Lower leg skin (tissue), 4 donors: ENCODE measurements at places on chromosomes 5 and 9.

GRCh38 chr5:96789794-96790330, 17.9 kb downstream of the ERAP1 start:
- DNase-seq: no peak

DNA sequence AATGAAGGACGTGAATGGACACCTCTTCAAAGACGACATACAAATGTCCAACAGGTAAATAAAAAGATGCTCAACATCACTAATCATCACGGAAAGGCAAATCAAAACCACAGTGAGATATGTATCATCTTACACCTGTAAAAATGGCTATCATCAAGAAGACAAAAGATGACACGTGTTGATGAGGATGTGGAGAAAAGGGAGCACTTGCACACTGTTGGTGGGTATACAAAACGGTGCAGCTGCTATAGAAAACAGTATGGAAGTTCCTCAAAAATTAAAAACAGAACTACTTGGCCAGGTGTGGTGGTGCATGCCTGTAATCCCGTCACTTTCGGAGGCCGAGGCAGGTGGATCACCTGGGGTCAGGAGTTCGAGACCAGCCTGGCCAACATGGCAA, 47.9 kb downstream of the STK10 start:
- no peak for DNase-seq

GRCh38 chr9:37200433-37201005, 80.1 kb downstream of the ZCCHC7 start:
- DNase-seq: no peak

DNA sequence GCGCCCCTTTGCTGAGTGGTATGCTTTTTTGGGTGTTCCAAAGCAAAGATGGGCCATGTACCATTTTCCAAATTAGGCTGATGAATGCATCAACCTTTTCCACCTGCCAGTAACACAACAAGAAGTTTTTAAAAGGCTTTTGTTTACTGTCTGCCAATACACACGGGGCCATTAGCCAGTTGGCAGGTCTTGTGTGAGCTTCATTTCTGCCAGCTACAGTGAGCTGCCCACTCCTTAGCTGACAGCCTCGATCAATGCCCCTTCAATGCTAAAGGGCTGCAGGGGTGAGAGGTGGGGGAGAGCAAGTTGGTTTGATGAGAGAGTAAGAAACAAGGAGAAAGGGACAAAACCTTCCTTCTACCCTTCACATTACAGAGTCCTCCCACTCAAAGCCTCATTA, 128.7 kb downstream of the C5orf15 start:
- no peak for DNase-seq

DNA sequence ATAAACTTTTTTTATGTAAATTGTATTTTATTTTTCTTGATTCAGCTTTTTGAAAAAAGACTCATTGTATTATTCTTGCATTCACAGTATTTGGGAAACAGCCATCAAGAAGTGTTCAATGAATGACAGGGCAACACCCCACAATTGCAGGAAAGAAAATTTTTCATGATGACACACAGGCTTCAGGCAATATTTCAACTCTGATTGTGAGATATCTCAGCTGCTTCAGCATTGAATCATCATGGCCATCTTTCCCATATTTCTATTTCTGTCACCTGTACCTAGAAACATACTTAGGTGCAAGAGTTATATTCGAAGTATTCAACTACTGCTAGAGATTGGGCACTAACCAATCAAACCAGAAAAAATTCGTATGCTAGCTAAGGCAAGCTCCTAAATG, 446.0 kb downstream of the ISL1 start:
- DNase-seq: no peak

DNA sequence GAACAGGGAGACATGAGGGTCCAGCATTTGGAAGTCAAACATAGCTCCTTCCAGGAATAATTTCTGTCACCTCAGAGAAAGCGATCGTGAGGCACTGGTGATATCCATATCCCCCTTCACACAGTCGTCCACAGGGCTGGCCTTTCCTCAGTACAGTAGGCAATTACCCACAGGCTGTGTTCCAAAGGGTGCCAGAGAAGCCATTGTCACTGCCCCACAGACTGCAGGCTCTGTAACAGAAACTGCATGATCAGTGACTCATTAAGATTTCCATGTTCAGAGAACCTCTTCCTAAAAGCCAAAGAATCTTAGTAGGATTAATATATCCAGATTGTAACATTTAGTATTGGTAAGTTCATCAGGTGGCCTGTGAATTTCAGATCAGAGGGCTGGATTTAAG, 127.6 kb downstream of the RPS23 start:
- no peak for DNase-seq

- no peak for DNase-seq
Observed at GRCh38 chr9:93231121-93231694, 47.3 kb downstream of the WNK2 start.

DNA sequence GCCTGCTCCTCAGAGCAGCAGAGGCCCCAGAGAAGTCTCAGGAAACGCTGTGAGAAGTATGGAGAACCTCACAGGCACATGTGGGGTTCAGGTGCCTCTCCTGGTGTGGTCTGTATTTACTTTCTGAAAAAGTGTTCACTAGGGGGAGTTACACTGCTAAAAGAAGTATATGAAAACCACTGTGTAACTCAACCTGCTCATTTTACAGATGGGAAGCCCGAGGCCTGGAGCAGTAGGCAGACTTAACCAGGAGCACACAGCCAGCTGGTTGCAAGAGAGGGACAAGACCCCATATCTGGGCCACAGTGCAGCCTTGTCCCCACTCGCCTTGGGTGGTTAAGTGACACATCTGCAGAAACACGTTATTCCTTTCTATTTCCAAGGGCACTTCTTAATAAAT, 112.8 kb upstream of the SAP30L start:
- DNase-seq: peak; percentile 56

- no peak for DNase-seq
Observed at GRCh38 chr9:108434036-108434435, 421.8 kb downstream of the ACTL7B start.

DNA sequence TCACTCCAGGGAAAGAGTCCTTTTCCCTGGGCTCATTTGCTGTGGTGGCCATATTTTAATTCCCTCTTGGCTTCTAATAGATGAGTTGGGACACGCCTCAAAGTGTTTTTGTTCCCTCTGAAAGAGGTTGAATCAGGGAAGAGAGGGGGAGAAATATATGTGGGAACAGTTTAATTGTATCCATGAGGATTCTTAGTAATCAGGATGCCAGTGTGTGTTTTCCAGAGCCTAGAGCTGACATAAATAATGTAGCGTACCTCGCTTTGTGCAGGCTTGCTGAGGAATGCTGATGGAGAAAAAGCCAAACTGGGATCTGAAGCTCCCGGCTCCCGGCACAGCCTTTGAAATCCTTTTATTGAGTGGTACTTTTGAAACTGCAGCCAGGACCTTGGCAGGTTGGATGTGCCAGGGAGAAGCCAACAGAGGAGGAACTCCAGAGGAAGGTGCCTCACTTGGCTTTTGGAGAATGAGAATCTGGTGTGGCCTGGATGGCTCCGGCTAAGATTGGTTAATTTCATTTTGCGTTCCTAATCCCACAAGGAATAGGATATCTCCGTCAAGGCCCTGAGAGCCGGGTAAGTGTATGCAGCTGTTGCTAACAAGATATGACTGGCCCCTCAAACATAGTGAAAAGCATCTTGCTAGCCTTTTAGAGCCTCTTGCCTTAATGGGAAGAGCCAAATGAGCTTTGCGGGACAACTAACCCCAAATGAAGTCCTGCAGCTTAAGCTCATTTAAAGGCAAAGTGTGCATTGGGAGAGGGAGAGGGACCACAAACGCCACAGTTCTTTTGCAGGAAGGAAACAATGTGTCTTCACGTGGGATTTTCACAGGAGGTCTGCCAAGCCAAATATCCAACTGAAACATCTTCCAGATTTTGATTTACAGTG, 471.1 kb upstream of the WWC1 start:
- DNase-seq: no peak

- no peak for DNase-seq
Observed at GRCh38 chr9:36665921-36666431, 93.3 kb downstream of the MELK start.

GRCh38 chr5:117888688-117889087, 1099.7 kb downstream of the DTWD2 start:
- no peak for DNase-seq

DNA sequence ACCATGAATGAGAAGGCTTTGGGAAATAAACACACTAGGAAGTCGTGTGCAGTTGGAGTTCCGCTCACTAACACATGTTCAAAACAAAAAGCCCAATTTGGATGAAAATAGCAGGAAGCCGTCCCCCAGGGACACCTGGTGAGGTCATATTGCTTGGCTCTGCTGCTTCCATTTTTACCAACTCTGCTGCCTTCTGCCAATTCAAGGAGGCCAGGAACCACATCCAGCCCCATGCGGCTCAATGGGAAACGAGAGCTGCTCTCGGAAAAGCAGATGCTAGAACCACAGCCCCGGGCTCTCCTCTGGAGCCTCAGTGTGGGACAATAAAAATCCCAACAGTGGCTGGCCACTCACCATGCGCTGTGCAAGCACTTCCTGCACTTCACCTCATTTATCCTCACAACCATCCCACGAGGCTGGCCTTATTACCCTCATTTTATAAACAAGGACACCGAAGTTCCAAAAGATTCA, 13.4 kb downstream of the ADAM19 start:
- no peak for DNase-seq

- DNase-seq: no peak
Observed at GRCh38 chr5:122368510-122369251, 56.6 kb downstream of the SNCAIP start.

DNA sequence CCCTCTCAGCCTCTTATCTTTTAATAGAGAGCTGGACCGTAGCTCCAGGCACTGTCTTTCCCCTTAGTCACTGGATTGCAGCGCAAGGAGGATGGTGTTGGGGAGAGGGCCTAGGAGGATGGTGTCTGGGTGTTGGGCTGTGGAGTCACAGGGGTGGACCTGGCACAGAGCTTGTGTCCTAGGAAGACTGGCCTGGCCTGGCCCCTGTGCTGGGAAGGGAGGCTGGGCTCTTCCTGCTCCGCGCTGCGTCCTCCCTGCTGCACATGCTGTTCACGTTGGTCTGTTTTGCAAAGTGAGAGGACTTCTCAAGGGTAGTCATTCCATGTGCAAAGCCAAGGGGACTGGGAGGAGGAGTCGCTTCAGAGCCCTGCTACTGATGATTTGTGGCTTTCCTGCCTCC, 123.9 kb downstream of the EHMT1 start:
- no peak for DNase-seq

DNA sequence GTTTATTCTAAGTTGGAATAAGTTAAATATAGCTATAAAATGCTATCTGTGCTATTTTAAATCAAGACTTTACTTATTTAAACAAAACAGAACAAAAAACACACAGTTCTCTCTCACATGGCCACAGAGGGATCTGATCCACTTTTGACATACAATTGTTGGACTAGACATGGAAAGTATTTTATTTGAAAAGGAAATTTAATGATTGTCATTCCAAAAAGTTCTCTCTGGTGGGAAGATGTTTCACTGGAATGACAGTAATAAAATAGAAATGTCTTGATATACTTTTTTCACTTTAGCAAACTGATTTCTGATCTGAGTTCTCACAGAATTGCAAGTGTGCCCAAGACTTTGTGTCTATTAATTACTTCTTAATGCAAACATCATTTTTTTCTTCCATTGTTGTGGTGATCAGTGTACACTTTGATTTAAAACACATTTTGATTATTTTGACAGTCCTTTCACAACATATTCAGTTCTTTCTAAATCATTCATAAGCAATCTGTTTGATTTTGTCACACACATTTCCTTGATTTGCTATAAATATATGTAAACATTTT, 30.1 kb upstream of the MINAR2 start:
- DNase-seq: no peak

GRCh38 chr5:64861281-64861680, 92.6 kb downstream of the CWC27 start:
- no peak for DNase-seq

DNA sequence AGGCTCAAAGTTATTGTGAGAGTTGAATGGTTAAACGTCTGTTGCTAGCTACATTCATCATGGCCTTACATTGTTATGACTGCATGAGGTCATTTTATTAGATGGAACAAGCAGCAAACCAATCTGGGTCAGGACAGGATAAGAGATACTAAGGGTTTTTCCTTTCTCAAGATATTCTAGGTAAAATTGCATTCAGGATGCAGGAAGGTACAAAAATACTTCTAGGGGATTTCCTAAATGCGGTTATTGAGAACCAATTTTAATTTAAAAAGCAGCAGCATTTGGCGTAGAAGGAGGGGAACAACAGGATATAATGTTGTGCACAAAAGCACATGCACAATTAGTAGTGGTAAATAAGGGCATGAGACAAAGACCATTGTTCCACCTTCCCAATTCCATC, 39.2 kb upstream of the LURAP1L start:
- DNase-seq: no peak

- no peak for DNase-seq
Observed at GRCh38 chr5:168893283-168893682, 314.1 kb upstream of the PANK3 start.

GRCh38 chr5:765948-766631, 18.4 kb downstream of the ZDHHC11B start:
- DNase-seq: peak; percentile 86

DNA sequence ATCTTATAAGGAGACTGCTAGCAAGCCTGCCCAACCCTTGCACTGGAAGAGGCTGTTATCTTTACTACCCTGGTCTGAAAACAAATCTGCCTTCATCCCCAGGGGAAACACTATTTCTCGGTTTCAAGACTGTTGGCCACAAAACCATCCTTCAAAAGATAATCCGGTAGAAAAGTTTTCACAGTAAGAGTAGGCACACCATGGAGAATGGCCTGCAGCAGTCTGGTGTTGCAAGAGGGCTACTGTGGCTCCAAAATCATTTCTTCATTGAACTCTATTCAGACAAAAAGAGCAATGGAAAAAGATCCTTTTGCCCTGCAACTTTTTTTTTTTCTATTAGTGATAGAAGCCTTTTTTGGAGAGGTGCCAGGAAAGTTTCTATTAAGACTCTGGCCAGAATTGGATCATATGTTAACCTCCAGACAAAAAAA, 163.9 kb downstream of the ARHGEF28 start:
- no peak for DNase-seq

DNA sequence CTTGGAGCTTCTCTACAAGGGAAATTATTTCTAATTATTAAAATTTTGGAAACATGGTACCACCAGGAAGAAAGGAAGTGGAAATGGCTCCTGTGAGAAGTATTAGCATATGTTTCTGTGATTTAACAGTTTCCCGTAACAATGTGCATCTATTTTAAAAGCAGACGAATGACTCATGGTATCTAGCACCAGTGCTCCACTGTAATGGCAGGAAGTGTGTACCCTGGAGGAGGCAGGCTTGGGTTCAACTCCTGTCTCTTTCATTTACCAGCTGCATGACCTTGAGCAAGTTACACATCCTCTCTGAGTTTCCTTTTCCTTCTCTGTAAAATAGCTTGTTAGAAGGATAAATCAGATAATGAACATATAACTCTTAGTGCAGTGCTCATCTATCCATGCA, 41.0 kb upstream of the ANGPTL2 start:
- no peak for DNase-seq

GRCh38 chr5:75681125-75681830, 36.0 kb downstream of the POC5 start:
- DNase-seq: no peak

DNA sequence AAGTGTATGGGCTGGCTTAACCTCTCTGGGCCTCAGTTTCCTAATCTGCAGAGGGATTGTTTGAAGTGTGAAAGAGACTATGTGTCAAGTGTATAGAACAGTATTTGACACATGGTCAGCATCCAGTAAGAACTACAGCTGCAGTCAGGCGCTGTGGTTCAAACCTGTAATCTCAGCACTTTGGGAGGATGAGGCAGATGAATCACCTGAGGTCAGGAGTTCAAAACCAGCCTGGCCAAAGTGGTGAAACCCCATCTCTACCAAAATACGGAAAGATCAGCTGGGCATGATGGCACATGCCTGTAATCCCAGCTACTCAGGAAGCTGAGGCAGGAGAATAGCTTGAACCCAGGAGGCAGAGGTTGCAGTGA, 31.9 kb upstream of the STING1 start:
- no peak for DNase-seq
